Hepatocyte (in vitro differentiated cells): ENCODE measurements at places on chromosomes 4 and X. TPM values are rescaled to one million over a fixed set of nuclear protein-coding genes. Genes with fewer than 3 reads are reported as not detected.

DNA sequence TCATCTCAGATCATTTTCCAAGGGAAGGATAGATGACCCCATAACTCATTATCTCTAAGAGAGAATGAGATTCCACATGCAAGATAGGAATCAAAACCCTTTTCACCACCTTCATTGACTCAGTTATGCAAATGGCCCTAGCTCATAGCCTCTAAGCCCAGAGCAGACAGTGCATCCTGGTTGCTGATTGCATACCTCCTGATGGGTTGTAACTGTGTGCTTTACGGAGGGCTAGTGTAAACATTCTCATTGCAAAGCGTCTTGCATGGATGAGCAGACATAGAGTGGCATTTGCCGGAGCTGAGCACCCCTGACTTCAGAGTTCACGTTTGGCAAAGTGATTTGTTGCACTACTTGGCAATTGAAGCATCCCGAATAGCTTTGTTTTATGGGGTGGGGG lies 151.0 kb downstream of the VCX3A start:
- DNase-seq = no peak

DNA sequence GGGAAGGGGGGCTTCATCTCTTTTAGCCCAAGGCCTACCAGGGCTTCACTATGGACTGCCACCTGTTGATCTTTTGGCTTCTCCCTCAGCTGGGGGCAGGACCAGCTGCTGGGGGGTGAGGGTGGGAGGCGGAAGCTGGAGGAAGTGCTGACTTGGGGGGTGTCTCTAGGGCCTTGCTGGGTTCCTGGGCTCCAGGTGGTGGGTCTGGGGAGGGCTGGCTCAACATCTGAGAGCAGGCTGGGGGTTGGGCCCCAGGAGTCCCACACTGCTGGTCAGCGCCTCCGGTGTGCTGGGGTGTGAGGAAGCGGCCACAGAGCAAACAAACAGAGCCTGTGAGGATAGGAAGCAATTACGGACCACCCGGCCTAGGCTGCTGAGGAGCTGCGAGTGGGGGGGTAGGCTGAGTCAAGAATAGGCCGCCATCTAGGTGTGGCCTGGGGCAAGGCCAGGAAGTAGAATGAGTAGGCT lies 85.7 kb downstream of the EFNB1 start:
- no peak for DNase-seq

DNA sequence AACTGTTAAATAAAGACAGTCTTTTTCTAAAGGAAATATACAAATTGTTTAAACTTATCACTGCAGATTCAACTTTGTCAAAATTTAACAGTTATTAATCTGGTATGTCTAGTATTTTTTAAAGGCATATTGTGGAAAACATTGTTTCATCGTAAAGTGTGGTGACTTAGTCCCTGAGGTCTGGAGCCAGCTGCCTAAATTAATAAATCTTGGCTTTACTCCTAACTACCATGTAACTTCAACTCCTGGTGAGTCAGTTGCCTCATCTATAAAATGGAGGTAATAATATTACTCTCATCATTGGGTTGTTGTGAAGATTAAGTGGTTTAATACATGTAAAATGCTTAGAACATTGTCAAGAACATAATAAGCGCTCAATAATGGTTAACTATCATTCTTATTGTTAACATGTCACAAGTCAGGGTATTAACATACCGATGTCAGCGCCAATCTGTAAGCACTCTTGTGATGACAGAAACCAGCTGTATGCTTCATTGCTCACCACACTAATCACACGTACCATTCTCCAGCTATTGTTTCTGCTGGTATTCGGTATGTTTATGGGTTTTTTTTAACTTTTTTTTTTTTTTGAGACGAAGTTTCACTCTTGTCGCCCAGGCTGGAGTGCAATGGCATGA lies 14.1 kb upstream of the SMIM43 start:
- no peak for DNase-seq

DNA sequence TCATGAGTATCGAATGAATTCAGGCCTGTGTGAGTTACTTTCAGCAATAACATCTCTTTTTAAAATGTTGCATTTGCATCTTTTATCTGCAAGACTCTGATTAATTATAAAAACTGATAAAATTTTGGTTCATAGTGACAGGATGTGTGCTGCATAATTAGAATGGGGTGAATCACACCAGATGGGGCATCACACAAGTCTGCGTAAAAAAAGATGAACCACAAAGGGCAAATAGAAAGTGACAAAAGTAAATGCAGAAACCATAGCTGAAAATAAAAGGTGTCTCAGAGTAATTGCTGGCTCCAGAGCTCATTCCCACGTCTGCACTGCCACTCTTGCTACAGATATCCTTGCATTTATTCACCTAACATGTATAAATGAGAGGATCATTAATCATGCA lies 131.1 kb downstream of the HS3ST1 start:
- DNase-seq = no peak

GRCh38 chr4:148089624-148090023 lies 352.6 kb downstream of the NR3C2 start:
- DNase-seq = no peak

DBET gene
- polyA plus RNA-seq = not detected in 2 replicates

DNA sequence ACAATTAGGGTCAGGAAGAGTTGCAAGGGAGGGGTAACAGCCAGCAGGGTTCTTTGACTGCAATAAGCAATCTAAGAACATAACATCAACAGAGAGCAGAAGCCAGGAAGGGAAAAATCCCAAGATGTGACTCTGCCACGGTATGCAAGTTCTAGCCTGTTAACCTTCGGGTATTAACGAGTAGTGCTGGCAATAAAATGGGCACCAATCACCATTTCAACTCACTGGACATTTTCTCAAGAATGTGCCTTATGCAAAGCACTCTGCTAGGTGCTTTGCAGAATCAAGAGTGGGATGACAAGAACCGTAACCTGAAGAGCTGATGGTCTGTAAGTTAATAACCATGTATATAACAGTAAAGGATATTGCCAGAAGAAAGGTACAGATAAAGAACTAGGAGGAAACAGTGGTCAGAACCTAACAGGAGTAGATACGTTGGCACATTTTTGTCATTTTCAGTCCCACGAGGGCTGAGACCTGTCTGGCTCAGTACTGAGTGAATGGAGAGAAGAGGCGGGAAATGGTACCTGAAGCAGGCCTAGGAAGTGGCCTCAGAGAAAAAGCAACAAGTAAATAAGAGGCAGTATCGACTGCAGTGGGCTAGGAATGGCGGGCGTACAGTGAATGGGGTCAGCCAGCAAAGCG lies 2.7 kb downstream of the ELOVL6 start:
- no peak for DNase-seq

GAGE12J gene
- polyA plus RNA-seq = not detected in 2 replicates

DNA sequence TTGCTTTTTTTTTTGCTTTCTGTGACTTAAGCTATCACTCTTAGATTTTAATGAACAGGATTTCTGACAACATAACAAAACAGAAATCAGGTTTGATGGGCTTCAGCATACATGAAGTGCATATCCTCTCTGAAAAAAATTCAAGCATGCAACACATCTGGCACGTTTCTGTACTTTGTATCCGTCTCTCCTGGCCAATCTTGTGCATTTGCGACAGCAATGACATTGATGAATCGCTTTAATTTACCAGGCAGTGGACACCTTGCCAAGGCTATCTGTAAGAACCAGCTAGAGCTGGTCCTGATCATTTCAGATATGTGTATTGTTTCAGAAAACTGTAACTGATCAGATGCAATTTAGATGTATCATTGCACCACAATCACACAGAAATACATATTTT lies 93.3 kb downstream of the CCSER1 start:
- DNase-seq = no peak

GRCh38 chr4:67103001-67103747 lies 442.1 kb downstream of the CENPC start:
- no peak for DNase-seq

- no peak for DNase-seq
Observed at GRCh38 chrX:132046533-132046932, 23.4 kb downstream of the STK26 start.

- no peak for DNase-seq
Observed at GRCh38 chr4:61044837-61045236, 155.3 kb upstream of the ADGRL3 start.

DNA sequence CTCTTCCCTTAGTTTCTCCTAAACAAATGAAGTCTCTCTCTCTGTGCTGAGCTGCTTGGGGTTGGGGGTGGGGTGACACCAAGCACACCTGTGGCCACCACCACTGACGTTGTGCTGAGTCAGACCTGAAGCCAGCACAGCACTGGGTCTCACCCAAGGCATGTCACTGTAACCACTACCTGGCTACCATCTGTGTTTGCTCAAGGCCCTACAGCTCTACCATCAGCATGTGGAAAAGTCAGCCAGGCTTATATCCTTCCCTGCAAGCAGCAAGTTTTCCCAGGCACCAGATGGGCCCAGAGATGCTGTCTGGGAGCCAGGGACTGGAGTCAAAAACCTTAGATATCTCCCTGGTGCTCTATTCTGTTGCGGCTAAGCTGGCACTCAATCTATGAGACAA lies 6.9 kb downstream of the CXCL10 start:
- DNase-seq = no peak

DNA sequence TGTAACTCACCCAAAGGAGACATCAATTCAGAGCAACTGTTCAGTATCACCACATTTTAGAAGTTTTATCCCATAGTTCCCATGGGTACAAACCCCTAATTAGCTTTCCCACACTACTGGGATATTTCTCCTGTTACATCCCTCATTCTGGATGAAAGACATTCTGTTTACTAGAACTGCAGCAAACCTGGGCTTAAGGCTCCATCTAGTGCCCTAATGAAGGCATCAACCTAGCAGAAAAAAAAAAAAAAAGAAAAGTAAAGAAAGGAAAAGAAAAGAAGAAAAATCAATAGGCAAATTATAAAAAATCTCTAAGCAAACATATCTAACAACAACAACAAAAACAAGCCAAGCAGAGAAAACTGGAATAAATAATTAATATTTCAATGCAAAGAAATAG lies 133.7 kb upstream of the CPXCR1 start:
- DNase-seq = peak; percentile 74

RNF4 gene
- polyA plus RNA-seq = 42.4 and 50.8 TPM in 2 replicates
